ENCODE measurements at places on chromosomes 5 and 9.

- DNase-seq, result no peak
These were observed 64.8 kb upstream of the ZNF462 start for GRCh38 chr9:106798016-106798799.

- no peak for DNase-seq
These were observed 47.0 kb downstream of the KCNV2 start for GRCh38 chr9:2764353-2764752.

GRCh38 chr5:153256-153655 lies 38.0 kb upstream of the LRRC14B start:
- DNase-seq, result no peak

GRCh38 chr9:33795281-33795680 lies at the start of gene PRSS3:
Gene PRSS3 (plus strand): TSS chr9:33795561. CDS start chr9:33795574, 13 bp downstream.
- DNase-seq, result no peak

- DNase-seq, result no peak
These were observed 147.9 kb upstream of the VLDLR start for GRCh38 chr9:2473681-2474080.

DNA sequence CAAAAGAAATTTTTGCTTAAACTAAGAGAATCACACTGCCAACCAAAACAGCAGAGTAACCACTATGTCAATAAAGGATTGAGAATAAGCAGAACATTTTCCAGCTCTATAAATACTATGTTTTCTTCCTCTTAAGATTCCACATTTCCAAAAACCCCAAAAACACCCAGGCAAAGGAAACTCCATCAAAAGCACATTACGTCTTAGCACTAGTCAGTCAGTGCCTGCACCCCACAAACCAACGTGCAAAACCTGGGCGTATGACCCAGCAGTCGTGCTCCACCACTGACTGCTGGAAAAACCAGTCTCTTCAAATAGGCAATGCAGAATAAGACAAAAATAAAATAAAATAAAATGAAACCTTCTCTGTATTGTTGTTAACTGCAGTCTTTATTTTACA lies 85.3 kb downstream of the GNAQ start:
- DNase-seq, result no peak

DNA sequence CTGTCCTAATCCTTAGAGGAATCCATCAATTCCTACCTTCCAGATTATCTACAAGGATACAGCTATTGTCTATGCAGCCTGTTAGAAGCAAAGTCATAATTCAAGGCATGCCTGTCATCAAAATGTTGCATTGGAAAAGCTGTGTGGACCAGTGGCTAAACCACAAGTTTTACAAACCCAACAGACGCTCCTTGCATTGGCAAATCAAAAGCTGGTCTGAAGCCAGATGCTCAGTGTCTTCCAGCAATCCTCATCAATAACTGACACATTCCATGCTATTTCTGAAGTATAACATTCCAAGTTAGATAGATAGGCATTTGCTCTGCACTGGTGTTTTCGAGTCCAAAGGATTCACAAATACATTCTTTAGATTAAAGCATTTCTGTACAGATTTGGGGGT lies 213.6 kb downstream of the EBF1 start:
- DNase-seq, result peak; percentile 20

- DNase-seq, result peak; percentile 37
These were observed at the start of gene ADGRV1 for GRCh38 chr5:90558344-90559192. Gene ADGRV1 (plus strand): TSS chr5:90558797. CDS start chr5:90558896, 99 bp downstream.

DNA sequence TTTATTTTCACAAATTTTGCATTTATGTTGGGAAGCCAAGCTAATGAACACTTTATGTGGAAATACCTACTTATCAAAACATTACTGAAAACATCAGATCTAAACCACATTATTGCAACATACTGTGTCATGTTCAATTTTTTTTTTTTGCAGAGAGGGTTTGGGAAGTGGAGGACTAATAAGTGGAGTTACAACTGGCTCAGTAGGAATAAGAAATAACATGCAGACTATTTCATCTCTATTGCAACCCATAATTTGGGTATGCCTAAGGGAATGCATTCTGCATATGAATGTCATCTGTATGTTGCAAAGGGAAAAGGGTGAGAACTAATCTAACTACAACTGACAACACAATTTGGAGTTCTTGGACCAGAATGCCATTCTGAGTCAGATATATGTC lies 41.8 kb downstream of the APC start:
- peak; percentile 18 for DNase-seq

DNA sequence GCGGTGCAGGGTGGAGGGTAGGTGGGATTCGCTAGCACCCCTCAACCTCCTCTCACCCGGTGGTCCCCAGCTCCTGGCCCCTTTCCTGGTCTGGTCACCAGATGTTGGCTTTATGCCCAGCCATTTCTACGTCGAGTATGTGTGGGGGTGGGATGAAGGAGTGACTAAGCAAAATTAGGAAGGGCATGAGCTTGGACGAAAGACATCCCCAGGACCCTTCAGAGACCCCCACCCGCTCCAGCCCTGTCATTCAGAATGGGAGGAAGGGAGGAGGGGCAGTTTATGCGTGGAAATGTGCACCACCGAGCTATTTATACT lies 742 bp downstream of the BHMT2 start:
- DNase-seq, result peak; percentile 58

GRCh38 chr9:133184971-133185370 lies 21.3 kb upstream of the GBGT1 start:
- DNase-seq, result peak; percentile 81

- DNase-seq, result no peak
These were observed 14.0 kb upstream of the CFAP95 start for GRCh38 chr9:69806627-69807026.

DNA sequence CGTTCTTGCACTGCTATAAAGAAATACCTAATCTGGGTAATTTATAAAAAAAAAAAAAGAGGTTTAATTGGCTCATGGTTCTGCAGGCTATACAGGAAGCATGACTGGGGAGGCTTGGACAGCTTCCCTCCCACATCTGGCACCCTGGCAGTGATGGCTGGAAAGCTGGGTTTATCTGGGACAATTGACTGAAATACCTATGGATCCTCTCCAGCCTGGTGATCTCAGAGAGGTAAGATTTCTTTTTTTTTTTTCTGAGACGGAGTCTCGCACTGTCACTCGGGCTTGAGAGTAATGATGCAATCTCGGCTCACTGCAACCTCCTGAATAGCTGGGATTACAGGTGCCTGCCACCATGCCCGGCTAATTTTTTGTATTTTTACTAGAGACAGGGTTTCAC lies 22.7 kb upstream of the UGCG start:
- peak; percentile 19 for DNase-seq

- no peak for DNase-seq
These were observed 301.1 kb upstream of the PTGER4 start for GRCh38 chr5:40378396-40379177.

- DNase-seq, result no peak
These were observed 473.9 kb upstream of the CYLC2 start for GRCh38 chr9:102521097-102521755.

DNA sequence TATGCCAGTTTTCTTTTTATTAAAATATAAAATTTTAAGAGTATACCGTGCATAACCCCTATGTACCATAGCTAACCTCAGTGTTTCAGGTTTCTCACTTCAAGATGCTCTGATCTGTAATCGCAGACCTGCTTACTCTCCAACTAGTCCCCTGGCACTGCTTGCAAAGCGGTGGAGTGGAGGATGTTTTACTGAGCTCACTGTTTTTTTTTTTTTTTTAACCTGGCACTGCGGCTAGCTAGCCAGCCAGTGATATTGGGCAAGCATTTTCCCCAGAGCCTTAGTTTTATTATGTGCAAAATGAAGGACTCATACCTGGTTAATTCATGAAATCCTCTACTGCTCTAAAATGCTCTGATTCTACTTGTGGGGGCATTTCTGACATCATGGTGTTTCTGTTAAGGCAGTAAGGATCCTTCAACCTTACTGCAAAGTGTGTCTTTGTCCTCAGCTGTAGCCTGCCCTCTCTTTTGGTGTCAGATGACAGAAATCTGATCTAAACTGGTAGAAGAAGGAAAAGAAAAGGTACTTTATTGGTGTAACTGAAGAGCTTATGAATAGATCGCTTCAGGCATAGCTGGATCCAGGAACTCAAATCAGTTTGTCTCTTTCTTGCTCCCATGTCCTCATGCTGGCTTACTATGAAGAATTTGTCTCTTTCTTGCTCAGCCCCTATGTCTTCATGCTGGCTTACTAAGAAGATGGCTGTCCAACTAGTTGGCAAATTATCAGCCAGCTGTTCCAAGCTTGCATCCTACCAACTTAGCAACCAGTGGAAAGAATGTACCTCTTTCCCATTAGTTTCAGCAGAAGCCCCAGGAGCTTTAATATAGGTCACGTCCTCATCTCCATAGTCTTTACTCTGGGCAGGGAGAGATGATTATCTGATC lies 59.8 kb downstream of the DOCK2 start:
- DNase-seq, result peak; percentile 25

- peak; percentile 13 for DNase-seq
These were observed 36.3 kb upstream of the PAM start for GRCh38 chr5:102718819-102719218.

- DNase-seq, result no peak
These were observed 7.2 kb upstream of the ZDHHC12 start for GRCh38 chr9:128731093-128731492.

DNA sequence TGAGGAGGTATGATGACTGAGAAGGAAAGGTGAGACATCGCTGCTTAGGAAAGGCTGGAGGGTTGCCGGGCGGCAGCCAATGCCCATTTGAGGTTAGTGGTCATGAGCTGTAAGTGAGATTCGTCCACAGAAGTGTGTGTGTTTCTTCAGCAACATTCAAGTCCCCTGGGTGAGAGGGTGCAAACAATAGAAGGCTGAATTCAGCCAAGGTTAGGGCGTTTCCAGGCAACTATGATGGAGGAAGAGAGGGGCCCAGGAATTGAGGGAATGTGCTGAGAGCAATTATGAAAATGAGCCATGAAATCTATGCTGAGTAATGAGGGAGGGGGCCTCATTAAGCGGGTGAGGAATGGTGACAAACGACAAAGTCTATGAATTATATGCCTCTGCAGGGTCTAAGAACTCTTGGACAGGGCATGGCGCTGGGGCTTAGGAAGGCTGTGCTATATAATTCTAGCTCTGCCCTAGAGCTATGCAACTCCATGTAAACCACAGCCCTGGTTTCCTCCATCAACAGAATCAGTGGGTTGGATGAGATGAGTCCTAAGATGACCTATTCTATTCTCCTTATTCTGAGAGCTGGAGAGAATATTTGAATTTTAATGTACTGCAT lies 96.0 kb downstream of the SLIT3 start:
- DNase-seq, result no peak

DNA sequence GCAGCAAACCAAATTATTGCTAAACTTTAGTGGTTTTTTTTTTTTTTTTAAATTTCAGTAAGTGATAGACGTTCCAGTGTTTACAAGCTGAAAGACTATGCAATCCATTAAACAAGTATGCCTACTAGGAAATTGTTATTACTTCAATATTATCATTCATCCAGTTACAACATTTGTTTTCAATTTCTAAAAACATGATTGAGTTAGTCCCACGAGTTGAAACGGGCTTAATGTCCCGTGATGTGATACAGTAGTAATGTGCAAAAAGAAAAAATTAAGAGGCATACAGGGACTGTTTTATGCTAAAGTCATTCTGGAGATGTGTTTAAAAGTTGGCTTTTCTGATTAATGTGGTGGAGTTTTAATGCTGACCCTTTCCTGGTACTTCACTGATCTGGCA lies 550.3 kb upstream of the DMAC1 start:
- no peak for DNase-seq

GRCh38 chr5:54098267-54098666 lies 212.1 kb downstream of the ARL15 start:
- no peak for DNase-seq

GRCh38 chr9:113446323-113446740 lies 17.2 kb upstream of the RGS3 start:
- peak; percentile 73 for DNase-seq

DNA sequence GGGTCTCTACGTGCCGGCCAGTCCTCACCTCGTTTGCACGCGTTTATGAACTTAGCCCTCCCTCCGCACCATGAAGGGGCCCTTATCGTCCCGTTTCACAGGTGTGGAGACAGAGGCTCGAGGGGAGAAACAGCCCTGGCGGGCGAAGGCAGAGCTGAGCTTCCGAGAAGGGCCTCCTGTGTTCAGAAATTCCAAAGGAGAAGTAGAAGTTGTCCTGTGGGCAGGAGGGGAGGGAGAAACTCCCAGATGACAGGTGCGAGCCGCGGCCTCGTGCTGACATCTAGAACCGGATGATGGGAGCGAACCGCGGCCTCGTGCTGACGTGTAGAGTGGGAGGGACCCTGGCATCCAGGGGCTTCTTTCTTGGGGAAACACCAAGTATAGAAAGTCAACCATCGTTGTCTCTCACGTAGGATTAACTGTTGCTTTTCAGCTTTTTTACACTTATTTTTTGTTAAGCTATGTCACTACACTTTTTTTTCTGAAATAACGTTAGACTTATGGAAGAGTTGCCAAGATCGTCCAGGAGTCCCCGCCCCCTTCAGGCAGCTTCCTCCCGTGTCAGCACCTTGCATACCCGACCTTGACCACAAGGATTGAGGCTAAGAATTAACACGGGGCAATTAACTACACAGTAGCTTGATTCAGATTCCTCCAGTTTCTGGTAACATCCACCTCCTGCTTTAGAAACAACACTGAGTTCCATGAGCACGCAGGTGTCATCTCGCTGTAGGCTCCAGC lies 42.8 kb upstream of the NKD2 start:
- no peak for DNase-seq

GRCh38 chr9:93711002-93711401 lies 134.6 kb downstream of the PHF2 start:
- no peak for DNase-seq

DNA sequence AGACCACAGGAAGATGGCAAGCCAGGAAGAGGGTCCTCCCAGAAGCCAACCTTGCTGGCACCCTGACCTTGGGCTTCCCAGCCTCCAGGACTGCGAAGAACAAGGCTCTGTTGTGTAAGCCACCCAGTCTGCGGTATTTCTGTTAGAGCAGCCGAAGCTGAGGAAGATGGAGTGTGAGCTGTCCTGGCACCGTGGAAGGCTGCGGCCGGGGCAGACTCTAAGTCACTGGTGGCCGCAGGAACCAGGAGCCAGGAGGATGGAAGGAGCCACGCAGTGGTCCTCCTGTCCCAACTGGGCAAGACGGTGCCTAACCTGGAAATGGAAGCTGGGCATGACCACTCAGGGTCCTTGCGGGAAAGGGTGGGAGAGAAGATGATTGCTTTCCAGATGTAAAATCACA lies 89.1 kb downstream of the ZNF354C start:
- no peak for DNase-seq

- no peak for DNase-seq
These were observed 43.1 kb downstream of the TRIO start for GRCh38 chr5:14186059-14186830.

DNA sequence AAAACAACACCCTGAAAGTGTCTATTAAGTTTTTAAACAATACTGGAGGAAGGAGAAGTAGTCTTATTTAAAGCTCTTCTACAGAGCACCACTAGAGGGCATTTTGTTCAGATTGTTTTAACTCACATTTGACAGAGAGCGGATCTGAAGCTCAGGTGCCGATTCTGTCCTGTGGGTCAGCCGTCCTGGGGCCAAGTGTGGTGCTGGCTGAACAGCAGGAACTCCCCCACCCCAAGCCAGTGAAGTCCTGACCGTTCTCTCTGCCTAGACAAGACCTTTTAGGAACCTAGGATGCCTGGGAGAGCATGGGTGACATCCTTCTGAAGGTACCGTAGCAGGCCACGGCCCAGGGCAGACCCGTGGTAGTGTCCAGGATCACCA lies 3.9 kb downstream of the EXOC3 start:
- peak; percentile 65 for DNase-seq

GRCh38 chr9:127333221-127334064 lies 63.5 kb upstream of the SLC2A8 start:
- no peak for DNase-seq

GRCh38 chr9:7906783-7907550 lies 107.4 kb upstream of the DMAC1 start:
- DNase-seq, result no peak

Measured in AG20443 (cell line).